ENCODE measurements at places on chromosomes 11 and 22.

DNA sequence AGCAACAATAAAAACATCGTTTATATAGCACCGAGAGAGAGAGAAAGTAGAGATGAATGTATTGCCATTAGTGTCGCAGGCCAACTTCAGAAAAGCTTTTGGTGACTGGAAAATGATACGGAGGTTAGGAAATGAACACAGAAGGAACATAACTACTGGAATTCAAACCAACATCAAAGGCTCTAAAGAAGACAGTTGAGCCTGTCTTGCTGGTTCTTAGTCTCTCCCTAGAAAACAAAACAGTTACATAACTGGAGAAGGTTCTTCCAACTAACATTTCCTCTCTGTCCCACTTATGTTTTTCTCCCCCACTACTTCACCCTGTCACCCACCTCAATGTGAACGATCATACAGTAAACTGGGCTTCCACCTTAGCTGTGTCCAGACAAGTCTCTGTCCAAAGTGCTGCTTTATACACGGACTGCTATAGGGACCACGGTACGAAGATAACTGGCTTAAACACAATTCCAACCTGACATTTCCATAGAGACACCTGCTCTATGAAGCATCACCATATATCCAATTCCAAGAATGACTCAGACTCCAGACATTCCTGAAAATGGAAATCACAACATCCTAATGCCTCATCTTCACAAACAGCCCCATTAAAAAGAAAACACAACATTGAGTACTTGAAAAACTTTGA lies 85.2 kb upstream of the ARHGAP32 start:
- no peak for ATAC-seq

DNA sequence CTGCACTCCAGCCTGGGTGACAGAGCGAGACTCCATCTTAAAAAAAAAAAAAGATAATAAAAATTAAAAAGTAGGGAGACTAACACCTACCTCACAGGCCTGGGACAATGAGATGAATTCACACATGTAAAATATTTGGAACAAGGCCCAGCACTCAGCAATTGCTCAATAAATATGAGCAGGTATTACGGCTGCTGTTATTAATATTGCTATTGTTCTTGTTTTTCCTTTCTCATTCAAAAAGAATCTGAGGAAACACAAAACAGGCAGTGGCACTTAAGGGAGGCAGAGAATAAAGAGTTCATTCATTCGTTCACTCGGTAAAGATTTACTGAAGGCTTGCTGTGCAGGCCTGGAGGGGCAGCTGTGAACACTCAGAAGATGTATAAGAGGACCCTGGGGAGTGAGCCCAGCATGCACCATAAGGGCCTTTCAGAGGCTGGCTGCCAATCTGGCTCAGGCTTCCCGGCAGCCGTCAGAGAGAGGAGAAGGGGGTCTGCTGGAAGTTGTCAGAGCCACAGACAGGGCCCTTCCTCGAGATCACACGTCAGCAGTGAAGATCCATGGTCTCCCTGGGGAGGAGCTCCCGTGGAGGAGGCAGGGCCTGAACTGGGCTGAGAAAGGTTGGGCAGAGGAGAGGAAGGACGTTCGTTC lies 51.6 kb upstream of the TCF20 start:
- no peak for ATAC-seq

DNA sequence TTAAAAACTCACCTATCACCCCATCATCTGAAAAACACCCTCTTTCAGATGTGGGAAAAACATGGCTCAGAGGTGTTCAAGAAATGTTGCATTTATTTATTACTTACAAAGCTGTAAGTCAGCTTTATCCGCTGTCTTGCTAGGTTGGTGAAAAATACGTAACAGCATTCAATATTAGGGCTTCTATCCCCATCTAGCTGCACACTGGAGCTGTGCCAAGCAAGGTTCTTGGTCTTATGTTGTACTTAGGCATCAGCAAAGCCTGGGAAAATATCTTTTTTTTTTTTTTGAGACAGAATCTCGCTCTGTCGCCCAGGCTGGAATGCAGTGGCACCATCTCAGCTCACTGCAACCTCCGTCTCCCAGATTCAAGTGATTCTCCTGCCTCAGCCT lies 7.5 kb downstream of the SERPING1 start:
- ATAC-seq = no peak

GRCh38 chr11:125132596-125132995 lies 21.2 kb upstream of the TMEM218 start:
- ATAC-seq = no peak

GRCh38 chr11:91446267-91446666 lies 778.4 kb upstream of the FAT3 start:
- no peak for ATAC-seq

All from motor neuron (in vitro differentiated cells).